Activated T-helper 1 cell treated with anti-CD3 and anti-CD28 coated beads, Interleukin-12 subunit alpha, Interleukin-12 subunit beta, Interleukin-2, Interleukin-4 antibody, amounts not matched to agents 30 ng/mL and 10 ng/mL and 1 ng/mL, durations not matched to agents 14 hours and 24 hours and 36 hours (primary cell): ENCODE measurements at places on chromosomes 5 and 9. TPM values are rescaled to one million over a fixed set of nuclear protein-coding genes. Genes with fewer than 3 reads are reported as not detected.

DNA sequence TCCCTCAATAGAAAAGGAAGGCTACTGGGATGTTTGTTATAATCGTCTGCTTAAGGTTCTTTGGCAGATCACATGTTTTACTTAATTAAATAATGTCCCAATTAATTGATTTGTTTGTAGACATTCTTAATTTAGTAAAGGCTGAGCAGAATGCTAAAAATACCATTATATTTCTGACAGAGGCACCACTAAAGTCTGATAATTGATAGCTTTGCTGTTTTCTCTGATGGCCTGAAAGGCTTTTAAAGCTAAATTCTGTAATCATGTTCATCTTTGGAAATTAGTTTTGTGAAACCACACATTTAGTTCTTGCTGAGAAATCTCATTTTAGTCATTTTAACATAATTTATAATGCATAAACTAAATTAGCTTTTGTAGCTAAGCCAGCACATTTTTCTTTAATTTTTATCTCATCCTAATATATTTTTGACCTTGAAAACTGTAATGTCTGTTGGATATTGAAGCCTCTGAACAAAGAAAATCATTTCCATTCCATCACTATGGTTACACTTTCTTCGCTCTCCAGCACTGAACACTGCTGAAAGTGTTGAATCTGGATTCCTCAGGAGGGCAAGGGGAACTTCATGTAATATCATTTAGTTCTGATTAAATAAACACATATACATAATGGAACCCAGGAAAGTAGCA lies 329.4 kb downstream of the ELAVL2 start:
- H3K27me3 ChIP-seq: no peaks in the 10 kb centered on the region
- H3K4me1 ChIP-seq: no peaks in the 10 kb centered on the region
- DNase-seq: no peak
- no peak overlapping the region for H3K27ac ChIP-seq
- H3K4me3 ChIP-seq: no peak overlapping the region

GRCh38 chr9:89766991-89767390 lies 162.2 kb downstream of the GADD45G start:
- no peaks in the 10 kb centered on the region for H3K36me3 ChIP-seq
- H3K27me3 ChIP-seq: peaks cover 2% of the 10 kb centered on the region
- peaks cover 18% of the 10 kb centered on the region for H3K4me1 ChIP-seq
- H3K27ac ChIP-seq: no peak overlapping the region
- DNase-seq: no peak

GRCh38 chr9:116763770-116764169 lies 76.7 kb downstream of the TRIM32 start:
- no peak overlapping the region for H3K4me3 ChIP-seq
- no peak for DNase-seq
- no peak overlapping the region for H3K27ac ChIP-seq

GRCh38 chr5:68114378-68115040 lies 101.0 kb upstream of the PIK3R1 start:
- no peaks in the 10 kb centered on the region for H3K4me1 ChIP-seq
- H3K36me3 ChIP-seq: no peaks in the 10 kb centered on the region
- DNase-seq: no peak
- H3K4me3 ChIP-seq: no peak overlapping the region
- H3K27me3 ChIP-seq: no peaks in the 10 kb centered on the region

DNA sequence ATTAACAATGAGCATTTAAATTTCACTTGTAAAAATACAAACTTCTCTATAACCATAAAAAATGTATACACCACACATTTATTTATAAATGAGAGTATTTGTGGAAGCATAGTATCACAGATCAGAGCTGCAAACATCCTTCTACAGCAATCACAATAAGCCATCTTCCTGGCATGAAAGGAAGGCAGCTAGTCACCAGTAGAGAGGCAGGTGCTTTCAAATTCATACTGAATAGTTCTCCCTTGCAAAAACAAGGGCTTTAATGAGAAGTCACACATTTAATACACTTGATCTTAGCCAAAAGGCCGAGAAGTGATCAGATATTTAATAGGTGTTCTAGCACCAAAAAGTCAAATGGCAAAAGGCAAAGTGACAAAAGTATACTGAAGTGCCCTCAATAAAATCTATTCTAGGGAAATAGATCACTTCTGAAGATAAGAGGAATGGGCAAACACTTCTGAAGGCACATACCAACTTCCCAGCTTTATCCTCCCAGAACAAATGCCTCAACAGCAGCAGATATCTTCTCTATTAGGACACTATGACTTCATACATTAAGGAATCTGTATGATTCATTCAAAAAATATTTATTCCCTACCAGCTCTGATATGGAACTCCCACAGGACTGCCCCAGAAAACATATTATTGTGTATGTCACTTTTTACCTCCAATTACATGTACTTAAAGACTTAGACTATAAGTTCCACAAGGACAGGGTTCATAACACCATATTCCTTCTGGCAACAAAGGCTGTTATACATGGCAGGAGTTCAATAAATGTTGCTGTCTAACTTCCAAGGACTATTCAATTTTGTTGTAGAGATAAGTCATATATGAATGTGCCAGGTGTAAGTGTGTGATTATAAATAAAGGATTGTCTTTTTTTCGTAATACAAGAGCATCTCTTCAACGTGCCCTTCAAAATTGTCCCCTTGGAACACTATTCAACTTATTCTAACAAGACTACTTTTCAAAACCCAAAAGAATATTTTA lies 31.7 kb downstream of the MAPKAP1 start:
- no peaks in the 10 kb centered on the region for H3K4me1 ChIP-seq
- H3K36me3 ChIP-seq: peaks cover 9% of the 10 kb centered on the region
- H3K27me3 ChIP-seq: no peaks in the 10 kb centered on the region
- no peak overlapping the region for H3K4me3 ChIP-seq
- no peak for DNase-seq

DNA sequence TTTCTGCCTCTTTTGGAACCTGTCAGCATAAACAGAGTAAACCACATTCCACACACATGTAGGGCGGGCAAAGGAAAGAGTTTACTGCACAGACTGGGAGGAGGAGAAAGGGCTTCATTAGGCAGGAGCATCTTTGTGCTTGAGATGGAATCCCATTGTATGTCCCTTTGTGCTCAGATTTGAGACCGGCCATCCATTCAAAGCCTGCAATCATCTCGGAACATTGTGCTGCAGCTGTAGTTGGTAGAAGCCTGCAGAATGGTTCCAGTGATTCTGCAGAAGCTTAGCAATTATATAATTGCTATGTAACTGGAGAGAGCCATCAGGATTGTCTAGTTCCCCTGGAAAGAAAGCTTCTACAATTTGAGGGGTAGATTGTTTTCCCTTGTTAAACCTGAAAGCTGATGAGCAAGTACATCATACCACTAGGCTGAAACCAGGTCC lies 16.5 kb downstream of the ZNF462 start:
- H3K27me3 ChIP-seq: no peaks in the 10 kb centered on the region
- DNase-seq: no peak
- no peaks in the 10 kb centered on the region for H3K4me1 ChIP-seq
- H3K27ac ChIP-seq: no peak overlapping the region
- no peaks in the 10 kb centered on the region for H3K36me3 ChIP-seq

DNA sequence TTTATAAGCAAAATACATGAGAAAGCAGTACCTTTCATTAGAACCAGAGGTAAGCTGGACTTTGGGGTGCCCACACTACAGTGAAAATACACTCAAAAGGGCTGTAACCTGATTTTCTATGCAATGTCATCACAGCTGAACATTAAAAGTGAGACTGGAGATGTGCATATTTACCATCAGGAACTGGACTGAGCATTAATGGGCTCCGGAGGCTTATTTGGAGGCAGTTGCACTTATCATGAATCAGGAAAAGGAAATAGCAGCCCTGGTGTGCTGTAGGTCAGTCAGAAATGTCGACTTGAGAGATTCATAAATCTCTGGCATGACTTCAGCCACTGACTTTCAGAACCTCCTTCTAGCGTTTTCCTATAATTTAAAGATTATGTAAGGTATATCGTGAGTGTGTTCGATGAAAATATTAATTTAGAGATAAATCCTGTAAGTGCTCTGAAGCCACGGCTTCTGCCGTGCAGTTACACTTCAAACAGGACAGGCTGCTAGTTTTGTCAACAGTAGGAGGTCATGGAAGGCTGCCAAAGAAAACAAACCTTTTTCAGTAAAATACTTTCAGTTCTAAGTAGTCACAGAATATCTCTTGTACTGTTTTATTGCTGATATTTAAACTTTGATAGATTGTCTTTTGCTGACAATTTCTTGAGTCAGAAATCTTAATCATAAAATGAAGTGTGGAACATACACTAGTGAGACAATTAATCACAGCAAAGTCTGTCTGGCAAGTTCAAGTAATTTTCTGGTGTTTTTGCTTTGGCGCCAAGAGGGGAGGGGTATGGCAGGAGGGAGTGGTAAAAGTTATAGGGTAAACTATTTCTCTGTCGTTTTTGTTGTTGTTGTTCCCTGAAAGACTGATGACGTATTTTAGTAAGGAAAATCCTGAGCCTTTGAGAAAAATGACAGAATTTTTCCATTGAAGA lies 939.7 kb downstream of the NR2F1-AS1 start:
- H3K27ac ChIP-seq: no peak overlapping the region
- H3K4me1 ChIP-seq: no peaks in the 10 kb centered on the region
- no peak overlapping the region for H3K4me3 ChIP-seq
- no peaks in the 10 kb centered on the region for H3K36me3 ChIP-seq
- no peaks in the 10 kb centered on the region for H3K27me3 ChIP-seq
- DNase-seq: no peak

GRCh38 chr5:73160239-73160671 lies 12.7 kb upstream of the TMEM174 start:
- H3K27ac ChIP-seq: peak overlapping the region; percentile 64
- H3K36me3 ChIP-seq: no peaks in the 10 kb centered on the region
- H3K4me3 ChIP-seq: no peak overlapping the region
- H3K4me1 ChIP-seq: peaks cover 24% of the 10 kb centered on the region
- DNase-seq: peak; percentile 38
- H3K27me3 ChIP-seq: peaks cover 76% of the 10 kb centered on the region

- DNase-seq: no peak
- no peaks in the 10 kb centered on the region for H3K27me3 ChIP-seq
- no peak overlapping the region for H3K4me3 ChIP-seq
Observed at GRCh38 chr5:63401436-63402046, 560.7 kb downstream of the HTR1A start.

DNA sequence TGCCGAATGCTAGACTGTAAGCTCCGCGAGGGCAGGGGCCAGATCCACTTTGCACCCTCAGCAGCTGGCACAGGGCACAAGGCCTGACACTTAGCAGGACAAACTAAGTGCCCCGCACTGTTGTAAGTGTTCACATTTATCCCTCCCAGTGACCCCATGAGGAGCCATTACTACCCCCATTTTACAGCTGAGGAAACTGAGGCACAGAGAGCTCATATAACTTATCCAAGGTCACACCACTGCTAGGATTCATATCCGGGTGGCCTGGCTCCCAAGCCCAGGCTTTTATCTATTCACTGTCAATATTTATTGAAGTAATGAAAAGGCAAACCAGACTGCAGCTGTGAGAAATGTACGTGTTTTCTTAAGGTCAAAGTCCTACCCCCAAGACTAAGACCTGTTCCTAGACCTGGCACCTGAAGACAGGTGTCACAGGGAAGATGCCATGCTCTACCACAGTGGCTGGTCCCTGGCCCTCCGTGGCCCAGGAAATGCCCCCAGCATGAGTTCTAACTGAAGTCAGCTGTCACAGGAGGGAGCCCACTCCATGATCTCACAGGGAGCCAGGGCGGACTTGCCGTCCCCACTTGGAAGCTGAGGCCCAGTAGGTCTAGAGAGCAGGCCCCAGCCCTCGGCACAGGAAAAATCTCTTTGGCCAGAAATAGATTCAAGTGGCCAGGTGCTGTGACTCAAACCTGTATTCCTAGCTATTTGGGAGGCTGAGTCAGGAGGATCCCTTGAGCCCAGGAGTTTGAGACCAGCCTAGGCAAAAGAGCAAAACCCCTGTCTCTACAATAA lies 74.7 kb upstream of the IL17B start:
- no peak overlapping the region for H3K4me3 ChIP-seq
- H3K4me1 ChIP-seq: no peaks in the 10 kb centered on the region
- no peaks in the 10 kb centered on the region for H3K27me3 ChIP-seq
- no peaks in the 10 kb centered on the region for H3K36me3 ChIP-seq
- DNase-seq: no peak

DNA sequence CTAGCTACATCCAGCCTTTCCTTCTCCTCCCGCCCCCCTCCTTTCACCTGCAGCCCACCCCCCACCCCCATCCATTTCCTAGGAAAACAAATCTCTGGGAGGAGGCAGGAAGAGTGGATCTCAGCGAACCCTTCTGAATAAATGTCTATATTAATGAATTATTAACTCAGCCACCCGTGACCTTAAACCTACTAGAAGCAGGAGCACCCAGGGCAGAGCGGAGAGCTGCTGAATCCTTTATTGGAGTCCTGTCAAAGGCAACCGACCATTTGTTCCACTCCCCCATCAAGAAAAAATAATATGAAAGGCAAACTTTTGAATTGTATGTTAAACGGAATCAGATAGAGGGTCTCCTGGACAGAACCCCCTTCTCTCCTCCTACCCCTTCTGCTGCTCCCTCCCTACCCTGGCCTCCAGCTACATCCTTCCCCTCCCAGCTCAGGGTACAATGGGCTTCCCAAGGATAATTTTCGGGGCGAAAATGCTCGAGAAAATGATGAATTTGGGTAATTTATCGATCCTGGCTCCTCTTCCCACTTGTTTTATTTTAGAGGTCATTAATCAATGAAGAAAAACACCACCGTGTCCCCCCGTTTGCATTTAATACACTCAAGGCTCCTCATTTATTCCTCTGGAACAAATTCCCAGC lies 3.3 kb upstream of the PRDM6 start:
- DNase-seq: no peak
- H3K36me3 ChIP-seq: no peaks in the 10 kb centered on the region
- H3K4me1 ChIP-seq: no peaks in the 10 kb centered on the region
- no peak overlapping the region for H3K27ac ChIP-seq
- H3K4me3 ChIP-seq: no peak overlapping the region

Gene ANKRD55
- 1.0 and 1.8 TPM in 2 replicates for total RNA-seq
